Stimulated activated CD4-positive, alpha-beta T cell treated with anti-CD3 and anti-CD28 coated beads, Interleukin-1b, Interleukin-23, amount 100 ng/mL, for 4 hours (primary cell): ENCODE measurements at places on chromosomes 6 and 20.

GRCh38 chr6:107396211-107396610 is 63.2 kb downstream of the PDSS2 start:
- no peak for DNase-seq

DNA sequence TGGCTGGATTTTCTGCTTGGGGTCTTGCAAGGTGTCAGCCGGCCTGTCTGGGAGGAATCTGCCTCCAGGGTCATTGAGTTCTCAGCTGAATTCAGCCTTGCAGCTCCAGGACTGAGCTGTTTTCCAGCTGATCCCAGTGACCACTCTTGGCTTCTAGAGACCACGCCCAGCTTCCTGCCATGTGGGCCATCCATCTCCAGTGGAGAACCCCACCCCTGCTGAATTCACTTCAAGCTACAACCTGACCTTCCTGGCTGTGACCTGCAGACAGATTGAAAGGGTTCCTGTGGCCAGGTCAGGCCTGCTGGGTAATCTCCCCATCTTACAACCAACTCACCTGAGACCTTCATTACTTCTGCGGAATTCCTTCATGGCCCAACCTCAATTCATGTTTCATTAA is 26.5 kb upstream of the SYNDIG1 start:
- no peak for DNase-seq

DNA sequence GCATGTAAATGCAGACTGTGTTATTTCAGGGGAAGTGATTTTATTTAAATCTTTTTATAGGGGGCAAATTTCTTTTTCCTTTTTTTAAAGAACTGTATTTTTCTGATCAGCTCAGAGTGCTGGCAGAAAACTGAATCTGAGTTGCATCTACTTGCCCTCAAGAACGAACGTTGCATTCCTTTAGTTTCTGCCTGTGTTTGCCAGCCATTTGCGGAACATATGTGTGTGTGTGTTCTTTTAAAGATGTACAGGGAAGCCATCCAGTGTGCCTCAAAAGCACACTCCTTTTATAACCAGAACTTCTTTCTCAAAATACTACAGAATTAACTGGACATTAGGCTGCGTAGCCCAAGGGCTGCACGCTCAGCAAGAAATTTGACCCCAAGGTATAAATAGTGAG is 25.8 kb upstream of the INSM1 start:
- no peak for DNase-seq

DNA sequence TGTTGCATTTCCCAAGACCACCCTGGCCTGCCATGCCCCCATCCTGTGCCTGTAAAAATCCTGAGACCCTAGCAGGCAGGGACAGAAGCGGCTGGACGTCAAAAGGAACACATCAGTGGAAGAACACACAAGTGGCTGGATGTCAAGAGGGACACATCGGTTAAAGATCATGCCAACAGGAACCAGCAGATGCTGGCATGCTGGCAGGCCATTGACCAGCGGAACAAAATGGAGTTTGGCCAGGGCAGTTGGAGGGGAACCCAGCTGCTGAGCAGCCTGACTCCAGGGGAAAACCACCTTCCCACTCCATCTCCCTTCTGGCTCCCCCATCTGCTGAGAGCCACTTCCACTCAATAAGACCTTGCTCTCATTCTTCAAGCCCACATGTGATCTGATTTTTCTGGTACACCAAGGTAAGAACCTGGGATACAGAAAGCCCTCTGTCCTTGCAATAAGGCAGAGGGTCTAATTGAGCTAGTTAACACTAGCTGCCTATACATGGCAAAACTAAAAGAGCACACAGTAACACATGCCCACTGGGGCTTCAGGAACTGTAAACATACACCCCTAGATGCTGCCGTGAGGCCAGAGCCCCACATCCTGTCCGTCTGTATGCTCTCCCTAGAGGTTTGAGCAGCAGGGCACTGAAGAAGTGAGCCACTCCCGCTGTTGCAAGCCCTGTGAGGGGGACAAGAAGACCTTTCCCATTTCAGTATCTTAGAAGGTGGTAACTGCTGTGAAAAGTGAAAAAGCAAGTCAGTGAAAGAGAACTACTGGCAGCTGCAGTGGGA is 4.2 kb upstream of the TSBP1 start:
- no peak for DNase-seq

- no peak for DNase-seq
These were observed 26.7 kb downstream of the FOXO3 start for GRCh38 chr6:108587258-108588059.
